ENCODE measurements at places on chromosomes 2 and 18.
A peak's percentile ranks its signal among the peaks of the same experiment; 100 is the strongest.

- no peak for DNase-seq
Measured at GRCh38 chr2:238853721-238854120, 5.8 kb downstream of the TWIST2 start.

- DNase-seq: no peak
Measured at GRCh38 chr2:98704499-98705332, 26.2 kb downstream of the MGAT4A start.

- DNase-seq: peak; percentile 82
Measured at GRCh38 chr2:119126650-119127049, 31.9 kb downstream of the C1QL2 start.

- no peak for DNase-seq
Measured at GRCh38 chr2:12883906-12884305, 167.2 kb downstream of the TRIB2 start.

- no peak for DNase-seq
Measured at GRCh38 chr2:145091967-145092366, 572.0 kb upstream of the ZEB2 start.

DNA sequence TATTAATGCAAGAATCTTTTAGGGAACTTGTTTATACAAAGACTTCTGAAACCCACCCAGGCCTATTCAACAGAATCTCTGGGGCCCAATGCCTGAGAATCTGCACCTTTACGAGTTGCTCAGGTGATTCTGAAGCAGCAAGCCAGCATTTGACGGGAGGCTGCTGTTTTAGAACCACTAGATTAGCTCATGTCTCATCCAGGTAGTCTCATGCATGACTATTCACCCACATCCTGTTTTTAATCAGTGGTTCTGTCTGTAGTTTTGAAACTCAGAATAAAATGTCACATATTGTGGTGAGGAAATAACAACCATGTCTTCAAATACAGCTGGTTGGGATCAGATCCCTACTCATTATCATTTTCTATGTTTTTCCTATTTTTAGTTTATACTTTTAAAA, 39.5 kb downstream of the CYTIP start:
- no peak for DNase-seq

- no peak for DNase-seq
Measured at GRCh38 chr2:150472511-150472899, 15.0 kb downstream of the RND3 start.

GRCh38 chr2:192347542-192347941, 152.8 kb upstream of the TMEFF2 start:
- DNase-seq: no peak

GRCh38 chr18:45243340-45244110, 371.8 kb upstream of the SLC14A2 start:
- DNase-seq: no peak

GRCh38 chr18:78305789-78306188, 673.8 kb upstream of the SALL3 start:
- DNase-seq: no peak

GRCh38 chr2:98764499-98764898, 33.6 kb upstream of the MGAT4A start:
- no peak for DNase-seq

- no peak for DNase-seq
Measured at GRCh38 chr2:238949710-238950345, 101.9 kb downstream of the TWIST2 start.

- DNase-seq: no peak
Measured at GRCh38 chr2:12009323-12009905, 263.0 kb downstream of the LPIN1 start.

GRCh38 chr2:147614471-147614870, 230.4 kb upstream of the ACVR2A start:
- no peak for DNase-seq

DNA sequence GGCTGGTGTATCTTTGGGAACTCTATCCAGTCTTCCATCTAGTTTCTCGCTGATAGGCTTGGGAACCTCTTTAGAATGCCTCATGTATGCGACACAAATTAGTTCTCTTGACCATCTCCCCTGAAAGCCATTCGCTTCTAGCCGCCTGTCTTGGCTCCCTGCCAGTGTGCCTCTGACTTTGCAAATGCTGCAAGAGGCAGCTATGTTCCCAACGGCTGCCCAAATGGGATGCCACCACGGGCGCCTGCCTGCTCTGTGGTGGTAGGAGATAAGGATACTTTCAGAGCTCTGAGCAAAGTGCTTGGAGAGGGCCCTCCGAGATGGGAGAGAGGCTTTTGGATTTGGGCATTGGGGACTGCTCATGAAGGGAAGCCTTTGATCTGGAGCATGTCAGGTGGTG, 77.7 kb upstream of the IGFBP5 start:
- no peak for DNase-seq

Measured in NT2/D1 (cell line).